ENCODE measurements at places on chromosomes 7 and 10. TPM values are rescaled to one million over a fixed set of nuclear protein-coding genes. Genes with fewer than 3 reads are reported as not detected.

DNA sequence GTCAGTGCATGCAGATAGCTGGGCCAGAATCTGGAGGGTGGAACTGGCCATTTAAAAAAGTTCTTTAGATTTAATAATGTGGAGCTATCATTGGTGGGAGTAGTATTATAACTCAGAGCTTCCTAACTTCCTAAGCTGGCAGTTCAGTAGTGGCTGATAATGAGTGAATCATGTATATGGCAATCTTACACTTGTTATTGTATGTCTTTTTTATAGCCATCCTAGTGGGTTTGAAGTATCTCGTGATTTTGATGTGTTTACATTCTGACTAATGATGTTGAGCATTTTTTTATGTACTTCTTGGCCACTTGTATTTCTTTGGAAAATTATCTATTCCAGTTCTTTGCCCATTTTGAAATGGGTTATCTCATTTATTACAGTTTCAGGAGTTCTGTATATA lies 15.4 kb downstream of the TFAM start:
- H3K27me3 ChIP-seq = no peaks in the 10 kb centered on the region
- H3K4me1 ChIP-seq = no peaks in the 10 kb centered on the region
- H3K4me3 ChIP-seq = no peak overlapping the region
- peaks cover 10% of the 10 kb centered on the region for H3K36me3 ChIP-seq
- H3K27ac ChIP-seq = no peak overlapping the region

GRCh38 chr7:102873470-102874165 lies 39.2 kb upstream of the LRRC17 start:
- H3K27ac ChIP-seq = peak overlapping the region; percentile 1
- no peaks in the 10 kb centered on the region for H3K36me3 ChIP-seq
- no peak for DNase-seq
- peak overlapping the region; percentile 4 for H3K4me3 ChIP-seq
- H3K4me1 ChIP-seq = peaks cover 16% of the 10 kb centered on the region

DNA sequence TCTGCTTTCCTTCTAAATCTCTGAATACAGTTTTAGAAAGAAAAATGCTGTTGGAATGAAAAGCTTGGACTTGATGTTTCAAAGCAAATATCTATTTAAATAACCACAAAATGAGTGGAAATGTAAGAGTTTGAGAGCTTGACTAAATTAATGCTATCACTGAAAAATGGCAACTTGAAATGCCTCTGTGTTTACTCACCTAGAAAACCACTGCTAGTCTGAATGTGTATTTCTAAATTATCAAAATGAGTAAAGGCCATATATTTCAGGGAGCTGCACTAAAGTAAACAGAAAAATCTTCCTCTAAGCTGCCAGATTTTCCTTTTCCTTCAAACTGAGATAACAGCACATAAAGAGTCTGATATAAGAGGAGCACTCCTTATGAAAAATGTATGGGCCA lies 87.9 kb downstream of the DPY19L1 start:
- H3K27me3 ChIP-seq = no peaks in the 10 kb centered on the region
- no peak overlapping the region for H3K4me3 ChIP-seq
- no peak overlapping the region for H3K27ac ChIP-seq
- DNase-seq = no peak
- no peaks in the 10 kb centered on the region for H3K4me1 ChIP-seq

- DNase-seq = no peak
- H3K4me1 ChIP-seq = peaks cover 29% of the 10 kb centered on the region
- H3K4me3 ChIP-seq = no peak overlapping the region
- H3K27me3 ChIP-seq = no peaks in the 10 kb centered on the region
These were observed 104.1 kb upstream of the GSDME start for GRCh38 chr7:24861336-24861735.

DNA sequence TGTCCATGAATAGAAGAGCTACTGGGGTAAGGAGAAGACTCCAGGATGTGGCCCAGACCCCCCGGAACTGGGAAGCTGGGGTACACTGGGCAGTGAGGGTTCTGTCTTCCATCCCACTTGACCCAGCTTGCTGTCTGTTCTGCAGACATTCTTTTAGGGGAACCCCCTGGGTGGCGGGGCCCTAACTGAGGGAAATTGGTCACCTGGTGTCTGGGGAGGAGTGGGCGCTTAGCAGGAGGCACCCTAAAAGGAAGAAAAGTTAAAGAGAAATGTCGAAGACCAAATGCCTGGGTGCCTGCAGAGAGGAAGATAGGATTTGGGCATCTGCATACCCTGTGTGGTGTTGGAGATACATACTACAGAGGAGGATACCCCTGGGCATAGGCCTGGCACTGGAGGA lies 1.0 kb downstream of the AP1S1 start:
- no peak for DNase-seq
- no peak overlapping the region for H3K27ac ChIP-seq
- no peaks in the 10 kb centered on the region for H3K36me3 ChIP-seq
- H3K4me3 ChIP-seq = peak overlapping the region; percentile 74
- H3K4me1 ChIP-seq = peaks cover 14% of the 10 kb centered on the region

DNA sequence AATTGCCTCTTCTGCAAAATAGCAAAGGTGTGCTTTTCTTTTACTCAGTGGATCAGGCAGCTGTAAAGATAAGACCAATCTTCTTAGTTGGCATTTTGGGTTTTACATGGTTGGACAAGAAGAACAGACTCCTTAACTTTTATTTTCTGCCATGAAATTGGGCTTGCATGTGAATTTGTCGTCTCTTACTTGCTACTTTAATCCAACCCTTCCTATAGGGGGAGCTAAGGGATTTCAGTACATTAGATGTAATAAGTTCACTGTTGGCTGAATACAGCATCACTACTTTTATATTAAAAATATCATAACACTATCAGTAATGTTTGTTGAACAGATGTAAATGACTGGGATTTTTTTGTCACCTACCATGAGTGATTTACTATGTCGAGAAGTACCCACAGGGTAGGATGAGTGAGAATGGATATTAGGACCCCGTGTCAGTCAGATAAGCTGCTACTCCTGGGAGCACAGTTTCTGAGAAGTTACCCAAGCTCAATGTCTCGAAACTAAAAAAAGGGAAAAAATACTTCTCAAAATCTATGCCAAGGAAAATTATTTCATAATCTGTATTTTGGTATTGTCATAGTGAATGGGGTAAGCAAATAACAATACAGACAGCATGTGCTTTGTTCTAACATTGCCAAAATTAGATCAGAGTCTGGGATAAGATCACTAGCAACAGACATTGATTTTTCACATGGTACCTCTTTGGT lies 127.4 kb upstream of the AGR3 start:
- H3K36me3 ChIP-seq = no peaks in the 10 kb centered on the region
- H3K27ac ChIP-seq = peak overlapping the region; percentile 77
- no peak for DNase-seq
- peaks cover 25% of the 10 kb centered on the region for H3K4me1 ChIP-seq
- peaks cover 5% of the 10 kb centered on the region for H3K27me3 ChIP-seq
- no peak overlapping the region for H3K4me3 ChIP-seq

- no peaks in the 10 kb centered on the region for H3K27me3 ChIP-seq
- no peaks in the 10 kb centered on the region for H3K36me3 ChIP-seq
- no peak for DNase-seq
- H3K27ac ChIP-seq = no peak overlapping the region
- no peak overlapping the region for H3K4me3 ChIP-seq
These were observed 465.9 kb upstream of the CELF2 start for GRCh38 chr10:10551596-10552301.

DNA sequence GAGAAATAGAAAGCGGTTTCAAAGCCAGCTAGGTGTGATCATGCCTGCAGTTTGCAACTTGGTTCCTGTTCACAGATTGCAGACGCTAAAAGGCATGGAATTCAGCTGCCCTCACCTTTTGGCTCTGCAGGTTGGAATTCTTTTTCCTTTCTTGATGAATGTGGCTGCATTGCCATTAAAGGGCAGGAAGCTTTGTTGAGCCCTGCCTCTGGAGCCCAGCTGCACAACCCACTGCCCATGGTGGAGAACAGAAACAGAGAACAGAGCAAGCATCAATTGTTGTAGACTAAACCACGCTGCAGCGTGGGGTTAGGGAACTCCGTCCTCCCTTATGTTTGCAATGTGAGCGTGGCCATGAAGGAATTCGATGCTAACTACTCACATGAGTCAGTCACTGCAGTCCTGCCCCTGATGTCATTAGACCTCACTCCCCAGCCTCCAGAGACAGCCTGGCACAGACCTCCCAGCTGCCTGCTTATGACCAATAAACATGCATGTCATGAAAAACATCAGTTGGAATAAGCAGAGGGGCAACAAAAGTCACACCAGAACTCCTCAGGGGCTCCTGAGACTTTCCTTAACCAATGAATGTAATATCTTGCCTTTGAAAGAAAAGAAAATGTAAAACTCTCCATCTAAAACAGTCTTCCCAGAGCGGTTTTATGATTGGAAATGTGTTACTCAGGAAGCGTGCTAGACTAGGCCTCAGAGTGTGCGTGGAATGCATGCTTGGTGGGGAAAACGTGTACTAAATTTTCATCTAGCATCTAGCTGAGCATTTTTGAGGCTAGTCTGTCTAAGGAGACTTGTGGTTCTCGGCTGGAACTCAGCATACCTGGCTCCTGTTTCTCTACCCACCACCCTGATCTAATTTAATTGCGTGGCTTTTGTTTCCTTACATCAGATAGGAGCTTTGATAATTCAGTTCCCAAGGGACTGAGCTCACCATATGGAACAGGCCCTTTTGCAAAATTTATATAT lies 232.2 kb downstream of the KIAA1217 start:
- H3K4me3 ChIP-seq = no peak overlapping the region
- no peaks in the 10 kb centered on the region for H3K27me3 ChIP-seq
- H3K36me3 ChIP-seq = no peaks in the 10 kb centered on the region

GRCh38 chr7:33841705-33842129 lies 63.6 kb upstream of the BMPER start:
- peaks cover 7% of the 10 kb centered on the region for H3K27me3 ChIP-seq
- no peak overlapping the region for H3K4me3 ChIP-seq
- no peaks in the 10 kb centered on the region for H3K36me3 ChIP-seq
- DNase-seq = no peak

- H3K4me1 ChIP-seq = no peaks in the 10 kb centered on the region
- no peak overlapping the region for H3K4me3 ChIP-seq
- no peak overlapping the region for H3K27ac ChIP-seq
- no peak for DNase-seq
- no peaks in the 10 kb centered on the region for H3K36me3 ChIP-seq
- no peaks in the 10 kb centered on the region for H3K27me3 ChIP-seq
These were observed 54.5 kb upstream of the CD36 start for GRCh38 chr7:80583901-80584300.

- DNase-seq = no peak
- H3K27ac ChIP-seq = no peak overlapping the region
- no peaks in the 10 kb centered on the region for H3K4me1 ChIP-seq
- H3K36me3 ChIP-seq = peaks cover 12% of the 10 kb centered on the region
- H3K4me3 ChIP-seq = no peak overlapping the region
These were observed 76.7 kb upstream of the HABP2 start for GRCh38 chr10:113476191-113476590.

DNA sequence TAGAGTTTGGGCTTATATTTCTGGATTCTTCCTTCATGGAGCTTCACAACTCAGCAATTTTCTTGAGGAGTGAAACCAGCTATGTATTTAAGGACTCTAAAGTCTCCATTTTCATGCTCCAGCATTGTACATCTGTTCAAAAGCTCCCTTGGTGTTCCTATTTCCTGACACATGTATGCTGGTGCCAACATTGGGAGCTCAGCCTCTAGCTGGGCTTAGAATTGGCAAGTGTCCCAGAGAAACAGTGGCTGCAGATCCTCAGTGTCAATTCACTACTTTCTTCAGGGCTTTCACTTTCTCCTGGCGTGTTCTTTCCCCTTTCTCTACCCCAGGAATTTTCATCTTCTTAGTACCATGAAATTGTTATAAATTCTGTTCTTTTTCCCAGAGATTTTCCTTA lies 103.1 kb downstream of the ZNF467 start:
- no peak overlapping the region for H3K27ac ChIP-seq
- DNase-seq = no peak
- H3K4me3 ChIP-seq = no peak overlapping the region
- peaks cover 44% of the 10 kb centered on the region for H3K27me3 ChIP-seq
- no peaks in the 10 kb centered on the region for H3K4me1 ChIP-seq

The ANXA8L1 gene
- total RNA-seq = not detected

The SPDYE8 gene
- not detected for total RNA-seq

The PLCE1 gene
- total RNA-seq = not detected

The PDK4 gene
- total RNA-seq = not detected

The CCDC172 gene
- total RNA-seq = not detected

All from natural killer cell treated with Interleukin-12 subunit alpha and Interleukin-12 subunit beta and Interleukin-15 and Interleukin-18, amount 100 ng/mL, for 72 hours (primary cell).